Activated CD4-positive, alpha-beta T cell treated with anti-CD3 and anti-CD28 coated beads, Interleukin-2, Interleukin-6, amounts not matched to agents 100 ng/mL and 50 ng/mL, durations not matched to agents 16 hours and 8 hours (primary cell): ENCODE measurements at places on chromosomes 16 and 17.

- no peak for DNase-seq
Observed at GRCh38 chr16:78693496-78693895, 594.0 kb downstream of the WWOX start.

DNA sequence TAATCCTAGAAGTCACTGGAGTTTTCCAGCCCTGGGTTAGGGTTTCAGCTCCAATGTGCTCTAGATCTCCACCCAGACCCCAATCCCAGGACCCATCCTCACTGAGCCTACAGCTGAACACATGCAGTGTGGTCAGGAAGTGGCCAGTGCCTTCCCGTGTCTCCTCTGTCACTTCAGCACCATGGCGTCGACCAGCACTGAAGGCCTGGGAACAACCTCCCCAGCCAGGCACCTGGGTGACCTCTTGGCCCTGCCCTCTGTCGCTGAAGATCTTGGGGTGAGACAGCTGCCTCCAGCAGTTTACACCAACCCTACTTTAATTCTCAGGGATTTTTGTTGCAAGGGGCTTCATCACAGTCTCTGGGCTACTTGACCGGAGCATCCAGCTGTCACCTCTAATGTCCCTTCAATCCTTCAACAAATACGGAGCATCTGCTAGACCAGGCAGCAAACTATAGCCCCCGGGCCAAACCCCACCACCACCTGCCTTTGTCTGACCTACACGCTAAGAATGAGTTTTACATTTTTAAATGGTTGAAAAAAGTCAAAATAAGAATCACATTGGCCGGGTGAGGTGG lies 18.0 kb upstream of the GSG1L start:
- DNase-seq: no peak

DNA sequence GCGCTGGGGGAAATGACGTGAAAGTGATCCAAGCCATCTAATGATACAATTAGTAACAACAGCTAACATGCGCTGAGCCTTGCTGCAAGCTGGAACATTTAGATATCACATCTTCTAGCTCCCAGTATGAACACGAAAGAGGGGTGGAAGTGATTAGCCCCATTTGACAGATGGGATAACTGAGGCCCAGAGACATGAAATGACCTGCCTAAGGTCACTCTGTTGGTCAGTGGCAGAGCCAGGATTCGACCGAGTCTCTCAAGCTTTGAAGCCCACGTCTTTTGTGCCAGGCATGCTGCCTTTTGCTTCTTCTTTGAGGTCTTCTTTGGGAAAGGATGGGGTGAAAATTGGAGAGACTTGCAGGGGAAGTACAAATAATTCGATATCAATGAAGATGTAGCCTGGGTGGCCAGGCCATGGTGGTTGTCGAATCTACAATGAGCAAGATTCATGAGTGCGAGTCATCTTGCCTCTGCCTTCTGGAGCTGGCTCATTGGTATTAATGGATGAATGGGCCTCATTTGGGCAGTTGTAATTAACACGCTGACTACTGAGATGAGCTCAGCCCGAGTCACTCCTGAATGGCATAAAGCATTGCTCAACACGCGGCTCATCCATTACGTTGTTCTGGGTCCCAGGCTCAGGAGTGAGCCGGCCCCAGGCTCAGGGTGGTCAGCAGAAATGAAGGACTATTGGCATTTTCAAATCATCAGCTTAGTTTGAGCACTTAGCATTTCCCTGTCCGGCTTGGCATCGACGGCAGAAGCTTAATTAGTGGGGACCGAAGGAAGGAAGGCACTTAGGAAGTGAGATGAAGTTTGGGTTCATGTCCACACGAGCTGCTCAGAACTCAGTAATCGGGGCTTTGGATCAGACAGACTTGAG lies 28.0 kb upstream of the GPRC5B start:
- no peak for DNase-seq

DNA sequence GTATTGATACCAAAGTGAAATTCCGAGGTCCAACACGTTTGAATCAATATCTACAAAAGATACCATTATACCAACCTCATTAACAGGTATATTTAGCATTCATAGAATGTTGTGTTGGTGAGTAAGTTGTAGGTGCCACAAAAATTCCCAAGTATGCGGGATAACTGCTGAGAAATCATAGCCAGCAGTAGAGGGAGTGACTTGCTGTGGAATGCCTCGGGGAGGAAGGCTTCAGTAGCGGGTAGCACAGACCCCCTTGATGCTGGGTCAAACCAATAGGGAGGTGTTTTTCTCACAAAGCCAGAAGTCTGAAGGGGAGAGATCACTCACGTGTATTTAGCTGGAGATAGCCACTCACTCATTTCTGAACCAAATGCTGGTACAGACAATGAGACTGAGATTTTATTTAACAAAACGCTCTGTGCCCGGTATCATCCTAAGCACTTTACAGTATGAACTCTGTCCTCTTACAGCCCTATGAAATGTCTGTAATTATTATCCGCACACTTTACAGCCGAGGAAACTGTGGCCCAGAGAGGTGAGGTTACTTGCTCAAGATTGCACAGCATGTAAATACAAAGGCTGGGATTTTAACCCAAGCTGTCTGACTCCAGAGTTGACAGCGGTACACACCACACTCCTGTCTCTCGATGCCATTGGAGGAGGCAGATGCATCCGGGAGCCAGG lies 23.1 kb downstream of the HSBP1 start:
- no peak for DNase-seq

DNA sequence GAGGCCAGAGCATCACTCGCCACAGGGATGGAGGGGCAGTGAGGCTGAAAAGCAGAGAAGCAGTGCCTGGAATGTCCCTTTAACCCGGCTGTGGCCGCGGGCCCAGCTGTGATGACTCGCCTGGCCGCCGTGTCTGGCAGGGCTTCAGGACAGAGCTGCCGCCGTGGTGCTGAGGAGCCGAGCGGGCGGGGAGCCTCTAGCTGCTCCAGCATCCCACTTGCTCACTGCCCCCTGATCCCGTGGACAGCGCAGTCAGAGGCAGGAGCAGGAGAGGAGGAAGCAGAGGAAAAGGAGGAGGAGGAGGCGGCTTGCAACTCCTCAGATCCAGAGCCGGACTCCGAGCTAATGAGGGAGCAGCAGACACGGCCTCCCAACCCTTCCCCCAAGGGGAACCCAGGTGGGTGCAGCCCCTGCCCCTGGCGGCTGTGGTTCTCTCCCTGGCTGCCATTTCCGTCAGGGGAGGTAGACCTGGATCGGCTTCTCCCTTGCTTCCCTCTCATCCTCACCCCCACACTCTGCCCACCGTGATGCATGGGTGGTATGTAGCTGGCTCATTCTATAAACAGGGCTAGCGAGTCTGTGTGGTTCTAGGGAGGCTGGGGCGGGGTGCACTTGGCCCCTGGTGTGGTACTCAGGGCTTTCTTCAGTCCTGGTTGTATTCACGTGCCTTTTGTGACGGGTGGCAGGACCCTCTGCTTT lies 165.7 kb downstream of the CMIP start:
- no peak for DNase-seq

DNA sequence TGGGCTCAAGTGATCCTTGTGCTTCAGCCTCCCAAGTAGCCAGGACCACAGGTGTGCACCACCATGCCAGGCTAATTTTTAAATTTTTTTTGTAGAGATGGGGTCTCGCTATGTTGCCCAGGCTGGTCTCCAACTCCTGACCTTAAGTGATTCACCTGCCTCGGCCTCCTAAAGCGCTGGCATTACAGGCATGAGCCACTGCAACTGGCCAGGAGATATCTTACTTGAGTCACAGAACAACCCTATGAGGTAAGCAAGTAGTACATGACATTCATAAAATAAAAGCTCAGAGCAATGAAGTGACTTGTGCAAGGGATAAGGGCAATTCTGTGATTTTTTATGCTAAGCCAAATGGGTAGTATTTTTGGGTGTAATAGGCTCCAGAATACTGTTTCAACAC lies 57.3 kb downstream of the CDC27 start:
- DNase-seq: no peak
